Sigmoid colon (tissue), 7 donors: ENCODE measurements at places on chromosomes 2 and 18. TPM values are rescaled to one million over a fixed set of nuclear protein-coding genes. Genes with fewer than 3 reads are reported as not detected.
A peak's percentile ranks its signal among the peaks of the same experiment; 100 is the strongest.

DNA sequence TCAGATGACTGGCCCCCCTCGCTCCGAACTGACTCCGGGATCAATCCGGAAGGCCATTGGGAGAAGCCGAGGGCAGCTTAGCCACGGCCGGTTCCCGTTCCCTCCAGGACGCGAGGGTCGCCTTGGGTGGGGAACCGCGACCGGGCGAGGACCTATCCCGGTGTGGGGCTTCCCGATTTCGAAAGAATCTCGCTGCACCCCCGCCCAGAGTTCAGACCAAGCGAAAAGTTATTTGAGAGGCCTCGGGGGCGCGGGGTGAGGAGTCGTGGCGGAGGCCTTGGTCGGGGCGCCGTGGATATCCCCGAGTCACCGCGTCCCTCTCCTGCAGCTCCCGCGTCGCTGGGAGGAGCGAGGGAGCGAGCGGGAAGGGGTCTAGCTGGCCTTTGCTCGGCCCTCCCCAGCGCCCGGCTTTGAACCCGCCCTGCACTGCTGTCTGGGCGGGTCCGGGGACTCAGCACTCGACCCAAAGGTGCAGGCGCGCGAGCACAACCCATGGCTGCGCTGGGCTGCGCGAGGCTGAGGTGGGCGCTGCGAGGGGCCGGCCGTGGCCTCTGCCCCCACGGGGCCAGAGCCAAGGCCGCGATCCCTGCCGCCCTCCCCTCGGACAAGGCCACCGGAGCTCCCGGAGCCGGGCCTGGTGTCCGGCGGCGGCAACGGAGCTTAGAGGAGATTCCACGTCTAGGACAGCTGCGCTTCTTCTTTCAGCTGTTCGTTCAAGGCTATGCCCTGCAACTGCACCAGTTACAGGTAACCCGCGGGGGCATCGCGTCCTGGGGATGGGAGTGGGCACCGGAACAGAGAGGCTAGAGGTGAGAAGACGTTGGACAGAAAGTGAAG is at the start of gene CYP27A1:
TSS of gene CYP27A1 (plus strand) at position 457 of the 837 bp plus-strand sequence. CDS start at position 493, 36 bp downstream.
- H3K4me1 ChIP-seq: peaks cover 18% of the 10 kb centered on the region
- H3K27me3 ChIP-seq: no peaks in the 10 kb centered on the region
- H3K27ac ChIP-seq: peak within 1 kb of the TSS; percentile 79
- H3K36me3 ChIP-seq: no peaks in the 10 kb centered on the region
- DNase-seq: peak; percentile 81

- H3K4me3 ChIP-seq: no peak overlapping the region
- peaks cover 10% of the 10 kb centered on the region for H3K4me1 ChIP-seq
- DNase-seq: no peak
- no peaks in the 10 kb centered on the region for H3K27me3 ChIP-seq
- no peaks in the 10 kb centered on the region for H3K36me3 ChIP-seq
Observed at GRCh38 chr2:206075113-206075512, 10.9 kb downstream of the INO80D start.

DNA sequence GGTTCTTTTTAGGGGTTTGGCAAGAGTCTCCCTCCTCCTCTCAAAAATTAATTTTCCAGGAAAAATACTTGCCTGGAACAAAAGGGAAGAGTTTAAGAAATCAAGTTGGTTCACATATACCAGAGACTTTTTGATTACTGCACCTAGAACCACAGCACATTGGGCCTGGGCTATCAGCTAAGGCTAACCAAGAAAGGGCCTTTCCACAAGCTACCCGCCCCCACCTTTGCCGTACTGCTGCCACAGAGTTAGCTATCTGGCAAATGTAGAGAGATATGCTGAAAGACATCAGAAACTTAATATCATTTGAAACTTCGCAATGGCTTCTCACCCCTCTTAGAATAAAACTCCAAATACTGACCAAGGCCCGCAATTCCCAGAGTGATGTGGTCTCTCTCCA is 76.9 kb downstream of the AAK1 start:
- peaks cover 4% of the 10 kb centered on the region for H3K4me1 ChIP-seq
- no peaks in the 10 kb centered on the region for H3K27me3 ChIP-seq
- DNase-seq: no peak
- H3K27ac ChIP-seq: no peak overlapping the region
- H3K36me3 ChIP-seq: no peaks in the 10 kb centered on the region

Gene CFAP65
- not detected for total RNA-seq

GRCh38 chr18:39494211-39494896 is 1928.8 kb upstream of the CELF4 start:
- no peak overlapping the region for H3K27ac ChIP-seq
- H3K27me3 ChIP-seq: no peaks in the 10 kb centered on the region
- no peaks in the 10 kb centered on the region for H3K4me1 ChIP-seq
- H3K4me3 ChIP-seq: no peak overlapping the region

DNA sequence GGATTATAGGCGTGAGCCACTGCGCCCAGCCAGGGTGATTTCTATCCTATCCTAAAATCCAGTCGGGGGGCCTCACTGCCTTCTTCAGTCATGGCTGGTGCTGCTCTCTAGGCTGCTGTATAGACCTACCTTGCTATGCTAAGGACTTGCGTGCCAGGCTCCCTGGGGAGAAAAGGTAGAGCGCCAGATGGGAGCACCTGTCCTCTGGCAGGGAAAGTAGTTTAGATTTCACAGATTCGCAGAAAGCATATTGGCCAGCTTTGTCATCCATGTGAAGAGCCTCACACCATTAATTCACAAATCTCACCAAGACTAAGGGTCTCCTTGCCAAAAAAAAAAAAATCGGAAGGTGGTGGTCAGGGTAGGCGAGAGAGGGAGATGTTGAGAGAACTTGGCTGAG is 217.6 kb downstream of the ATAD2B start:
- H3K36me3 ChIP-seq: peaks cover under 1% of the 10 kb centered on the region
- H3K4me3 ChIP-seq: no peak overlapping the region
- H3K27ac ChIP-seq: no peak overlapping the region
- H3K27me3 ChIP-seq: no peaks in the 10 kb centered on the region
- H3K4me1 ChIP-seq: peaks cover 12% of the 10 kb centered on the region
- peak; percentile 49 for DNase-seq

Gene EMX1
- total RNA-seq: not detected

- no peak overlapping the region for H3K4me3 ChIP-seq
- no peak overlapping the region for H3K27ac ChIP-seq
- no peaks in the 10 kb centered on the region for H3K27me3 ChIP-seq
- peaks cover 6% of the 10 kb centered on the region for H3K4me1 ChIP-seq
- DNase-seq: no peak
Observed at GRCh38 chr18:68177807-68178702, 536.9 kb downstream of the TMX3 start.

Gene HOXD3
- 0.68 TPM for total RNA-seq

Gene DNAH7
- total RNA-seq: 1.9 TPM

DNA sequence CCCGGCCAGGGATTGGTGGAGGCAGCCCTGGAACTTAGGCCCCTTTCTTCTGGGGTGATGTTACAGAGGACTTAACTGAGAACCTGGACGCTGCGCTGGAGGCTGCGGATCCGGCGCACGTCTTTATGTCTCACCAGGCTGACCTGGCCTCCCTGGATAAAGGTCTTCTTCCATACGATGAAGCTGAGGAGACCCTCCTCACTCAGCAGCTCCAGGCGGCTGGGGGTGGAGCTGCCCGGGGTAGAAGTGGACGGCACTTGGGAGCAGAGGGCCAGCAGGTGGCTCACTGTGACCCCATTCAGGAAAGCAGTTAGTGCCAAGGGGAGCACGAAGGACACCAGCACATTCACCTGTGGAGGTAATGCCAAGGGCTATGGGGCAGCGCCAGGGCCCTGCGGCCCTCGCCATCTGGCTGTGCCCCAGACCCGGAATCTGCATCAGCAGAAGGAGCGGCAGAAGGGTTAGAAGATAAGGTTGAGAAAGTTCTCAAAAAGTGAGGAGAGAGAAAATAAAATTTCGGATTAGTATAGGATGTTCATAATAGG is 8.0 kb downstream of the NTSR2 start:
- H3K27me3 ChIP-seq: no peaks in the 10 kb centered on the region
- no peak overlapping the region for H3K4me3 ChIP-seq
- H3K4me1 ChIP-seq: no peaks in the 10 kb centered on the region
- H3K27ac ChIP-seq: no peak overlapping the region
- DNase-seq: peak; percentile 34

Gene DNAJC5G
- 1.7 TPM for total RNA-seq

Gene POMC
- 21.0 TPM for total RNA-seq

- DNase-seq: no peak
- H3K27ac ChIP-seq: peak overlapping the region; percentile 70
- H3K4me1 ChIP-seq: peaks cover 82% of the 10 kb centered on the region
- H3K36me3 ChIP-seq: no peaks in the 10 kb centered on the region
- no peaks in the 10 kb centered on the region for H3K27me3 ChIP-seq
Observed at GRCh38 chr2:174594456-174594855, 3.1 kb downstream of the WIPF1 start.

GRCh38 chr18:70469916-70470315 is 181.1 kb downstream of the SOCS6 start:
- no peak for DNase-seq
- no peaks in the 10 kb centered on the region for H3K27me3 ChIP-seq

Gene ZSWIM2
- not detected for total RNA-seq

Gene COL3A1
- total RNA-seq: 183 TPM

GRCh38 chr2:180669016-180669415 is 311.4 kb upstream of the UBE2E3 start:
- H3K4me1 ChIP-seq: no peaks in the 10 kb centered on the region
- H3K4me3 ChIP-seq: no peak overlapping the region
- no peaks in the 10 kb centered on the region for H3K36me3 ChIP-seq
- H3K27me3 ChIP-seq: no peaks in the 10 kb centered on the region
- H3K27ac ChIP-seq: no peak overlapping the region
- no peak for DNase-seq

Gene CFC1
- not detected for total RNA-seq

Gene HOXD8
- 13.9 TPM for total RNA-seq

DNA sequence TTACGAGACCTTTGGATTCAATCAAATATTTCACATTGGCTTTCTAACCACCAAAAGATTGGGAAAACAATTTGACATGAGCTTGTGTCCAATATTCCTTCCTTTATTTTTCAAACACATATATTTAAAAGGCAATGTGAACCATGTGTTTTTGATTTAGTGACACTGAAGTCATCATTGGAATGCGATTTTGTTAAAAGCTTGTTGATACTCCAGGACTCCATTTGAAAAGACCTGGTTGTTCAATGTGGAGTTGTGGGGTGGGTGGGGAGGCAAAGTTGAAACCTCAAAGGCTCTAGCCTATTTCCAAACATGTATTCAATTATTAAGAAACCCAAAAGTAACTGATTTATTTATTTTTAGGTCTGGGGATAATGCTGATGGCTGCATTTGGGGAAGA is 114.1 kb upstream of the TRIB2 start:
- H3K27ac ChIP-seq: no peak overlapping the region
- H3K4me3 ChIP-seq: no peak overlapping the region
- peaks cover 13% of the 10 kb centered on the region for H3K4me1 ChIP-seq
- no peak for DNase-seq
- H3K36me3 ChIP-seq: no peaks in the 10 kb centered on the region
- no peaks in the 10 kb centered on the region for H3K27me3 ChIP-seq

DNA sequence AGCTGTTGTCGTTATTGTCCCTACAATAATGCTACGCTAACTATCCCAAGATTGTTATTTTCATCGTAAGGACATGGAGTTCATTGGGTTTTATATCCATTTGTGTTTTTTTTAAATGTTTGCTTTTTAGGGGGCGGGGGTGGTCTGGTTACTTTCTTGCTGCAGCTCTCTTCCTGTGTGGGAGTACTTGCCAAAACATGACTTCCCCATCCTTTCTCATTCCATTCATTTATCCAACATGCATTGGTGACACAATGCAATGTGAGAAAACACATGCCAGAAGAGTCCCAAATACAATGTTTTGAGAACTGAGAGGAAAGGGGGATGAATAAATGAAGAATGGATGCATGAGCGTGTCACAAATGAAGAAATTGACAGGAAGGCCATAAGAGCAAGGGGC is 55.9 kb downstream of the E2F6 start:
- no peak for DNase-seq
- no peaks in the 10 kb centered on the region for H3K36me3 ChIP-seq
- H3K27me3 ChIP-seq: no peaks in the 10 kb centered on the region
- peaks cover 17% of the 10 kb centered on the region for H3K4me1 ChIP-seq

GRCh38 chr2:196449083-196449482 is 190.4 kb upstream of the CCDC150 start:
- H3K4me3 ChIP-seq: no peak overlapping the region
- no peak overlapping the region for H3K27ac ChIP-seq
- no peaks in the 10 kb centered on the region for H3K36me3 ChIP-seq
- DNase-seq: no peak
- no peaks in the 10 kb centered on the region for H3K27me3 ChIP-seq

- H3K27ac ChIP-seq: peak within 1 kb of the TSS; percentile 95
- peak within 1 kb of the TSS; percentile 72 for H3K4me3 ChIP-seq
- DNase-seq: no peak
- no peaks in the 10 kb centered on the region for H3K27me3 ChIP-seq
- no peaks in the 10 kb centered on the region for H3K36me3 ChIP-seq
- H3K4me1 ChIP-seq: no peaks in the 10 kb centered on the region
Observed at GRCh38 chr2:11155381-11156035, at the start of gene SLC66A3. Gene SLC66A3 (plus strand): TSS chr2:11155467. CDS start chr2:11155547, 80 bp downstream.

GRCh38 chr2:1621501-1621900 is 122.8 kb downstream of the PXDN start:
- H3K27ac ChIP-seq: no peak overlapping the region
- no peak overlapping the region for H3K4me3 ChIP-seq
- no peak for DNase-seq
- H3K4me1 ChIP-seq: no peaks in the 10 kb centered on the region
- H3K27me3 ChIP-seq: no peaks in the 10 kb centered on the region

Gene TGFA
- total RNA-seq: 1.1 TPM

Gene CPSF3
- total RNA-seq: 23.2 TPM

DNA sequence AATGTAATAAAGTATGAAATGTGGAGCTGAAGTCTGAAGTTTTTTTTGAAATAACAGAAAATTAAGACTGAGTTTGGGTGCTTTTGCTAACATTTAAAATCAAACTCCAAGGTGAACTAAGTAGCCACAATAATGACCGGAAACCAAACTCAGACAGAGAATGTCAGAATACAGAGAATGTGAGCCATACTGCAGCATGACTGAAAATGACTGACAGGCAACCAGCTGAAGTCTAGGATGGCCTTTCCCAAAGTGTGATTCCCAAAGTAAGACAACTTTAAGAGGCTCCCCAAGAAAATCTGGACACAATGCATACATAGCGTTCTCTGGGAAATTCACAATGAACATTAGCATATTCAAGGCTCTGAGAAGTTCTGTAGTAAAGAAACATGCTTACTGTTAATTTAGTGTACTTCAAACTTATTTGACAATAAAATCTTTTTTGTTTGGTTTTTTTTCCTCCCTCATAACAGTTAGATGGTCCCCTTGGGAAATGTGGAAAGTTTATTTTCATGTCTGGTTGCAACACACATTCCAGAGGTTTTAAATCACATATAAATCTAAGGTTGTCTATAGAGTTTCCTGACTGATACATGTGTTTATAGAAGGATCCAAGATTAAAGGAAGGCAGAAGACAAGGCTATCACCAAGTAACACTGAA is 28.6 kb downstream of the PLA2R1 start:
- no peaks in the 10 kb centered on the region for H3K27me3 ChIP-seq
- H3K4me1 ChIP-seq: peaks cover under 1% of the 10 kb centered on the region
- DNase-seq: no peak
- H3K36me3 ChIP-seq: no peaks in the 10 kb centered on the region
